EL (cell line): ENCODE measurements at places on chromosomes 12 and 14.
A peak's percentile ranks its signal among the peaks of the same experiment; 100 is the strongest.

DNA sequence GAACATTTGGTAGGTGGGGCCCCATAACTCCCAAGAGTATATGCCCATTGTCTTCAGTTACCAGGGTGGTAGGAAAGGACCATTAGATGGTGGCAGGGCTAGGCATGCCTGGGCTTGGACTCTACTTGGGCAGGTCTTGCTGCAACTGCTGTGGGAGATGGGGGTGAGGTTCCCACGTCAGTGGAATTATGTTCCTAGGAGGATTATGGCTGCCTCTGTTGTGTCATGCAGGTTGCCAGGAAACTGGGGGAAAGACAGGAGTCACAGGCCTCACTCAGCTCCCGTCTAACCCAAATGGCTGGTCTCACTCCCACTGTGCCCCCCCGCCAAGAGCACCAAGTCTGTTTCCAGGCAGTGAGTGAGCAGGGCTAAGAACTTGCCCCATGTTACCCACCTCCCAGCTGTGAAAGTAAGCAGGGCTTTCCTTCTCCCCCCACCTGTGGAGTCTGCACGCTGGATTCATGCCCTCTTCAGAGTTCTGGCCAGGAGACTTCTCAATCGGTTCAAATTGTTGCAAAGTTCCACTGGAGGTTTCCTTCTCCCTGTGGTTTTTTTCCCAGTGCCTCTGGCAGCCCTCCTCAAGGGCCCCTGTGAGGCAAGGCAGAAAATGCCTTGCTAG lies 337.5 kb downstream of the CCDC91 start:
- DNase-seq = no peak

GRCh38 chr14:64843548-64843947 lies 36.2 kb downstream of the SPTB start:
- no peak for DNase-seq

GRCh38 chr12:118035190-118036041 lies 18.9 kb downstream of the RFC5 start:
- DNase-seq = peak; percentile 56

- no peak for DNase-seq
Measured at GRCh38 chr12:117867348-117867747, 101.4 kb downstream of the KSR2 start.

DNA sequence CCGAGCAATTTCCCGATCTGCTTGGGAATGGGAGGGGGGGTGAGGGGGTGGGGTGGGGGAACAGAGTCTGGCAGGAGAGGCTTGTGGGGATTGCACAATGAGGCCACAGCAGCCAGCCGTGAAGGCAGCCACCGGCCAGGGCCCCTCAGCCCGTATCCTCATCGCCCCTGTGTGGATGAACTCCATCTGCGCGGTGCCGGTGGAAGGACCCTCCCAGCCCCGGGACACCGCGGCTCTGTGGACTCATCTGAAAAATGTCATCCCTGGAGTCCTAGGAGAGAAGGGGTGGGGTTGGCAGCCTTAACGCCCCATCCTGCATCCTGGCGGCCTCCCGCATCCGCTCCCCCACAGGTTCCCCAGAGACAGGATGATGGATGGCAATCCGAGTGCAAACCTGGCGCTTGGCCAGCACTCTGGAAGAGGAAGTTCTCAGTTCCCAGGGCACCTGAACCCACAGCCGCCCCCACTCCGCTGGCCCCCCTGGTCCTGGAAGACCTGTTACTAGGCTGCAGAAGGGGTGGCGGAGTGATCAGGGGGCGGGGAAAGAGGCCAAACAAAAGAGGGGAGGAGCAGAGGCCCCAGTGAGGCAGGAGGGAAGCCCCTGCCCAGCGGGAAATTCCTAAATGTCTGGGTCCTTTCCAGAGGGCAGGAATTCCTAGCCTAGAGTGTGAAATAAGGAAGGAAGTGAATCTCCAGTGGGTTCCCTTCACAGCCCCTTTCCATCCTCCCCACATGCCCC lies 1.2 kb upstream of the TNFAIP2 start:
- DNase-seq = peak; percentile 63

- DNase-seq = peak; percentile 51
Measured at GRCh38 chr14:50452979-50453705, 56.5 kb upstream of the CDKL1 start.
